Activated CD4-positive, alpha-beta T cell treated with anti-CD3 and anti-CD28 coated beads for 1 hour (primary cell): ENCODE measurements at places on chromosomes 11 and 22.

- no peak for DNase-seq
Observed at GRCh38 chr11:115221461-115222069, 282.6 kb downstream of the CADM1 start.

DNA sequence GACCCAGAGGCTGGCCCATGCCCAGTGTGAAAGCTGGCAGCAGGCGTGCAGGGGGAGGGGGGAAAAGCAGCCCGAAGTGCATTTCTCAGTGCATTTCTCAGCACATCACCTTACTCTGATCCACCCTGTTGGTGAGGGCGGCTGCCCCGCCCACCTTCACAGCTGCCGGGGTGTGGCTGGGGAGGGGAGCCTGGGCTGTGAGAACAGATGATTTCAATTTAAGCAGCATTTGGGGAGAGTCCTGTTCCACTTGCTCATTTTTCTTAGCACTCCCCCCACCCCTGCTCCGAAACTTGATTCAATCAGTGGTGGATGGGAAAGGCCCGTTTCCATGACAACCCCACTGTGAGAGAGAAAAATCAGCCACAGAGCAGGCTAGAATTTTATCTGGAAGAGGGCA is 84.8 kb downstream of the SNX19 start:
- DNase-seq = no peak

- DNase-seq = no peak
Observed at GRCh38 chr11:41458154-41458553, 1.3 kb downstream of the LRRC4C start.

GRCh38 chr22:44822534-44822933 is 70.2 kb downstream of the ARHGAP8 start:
- no peak for DNase-seq

DNA sequence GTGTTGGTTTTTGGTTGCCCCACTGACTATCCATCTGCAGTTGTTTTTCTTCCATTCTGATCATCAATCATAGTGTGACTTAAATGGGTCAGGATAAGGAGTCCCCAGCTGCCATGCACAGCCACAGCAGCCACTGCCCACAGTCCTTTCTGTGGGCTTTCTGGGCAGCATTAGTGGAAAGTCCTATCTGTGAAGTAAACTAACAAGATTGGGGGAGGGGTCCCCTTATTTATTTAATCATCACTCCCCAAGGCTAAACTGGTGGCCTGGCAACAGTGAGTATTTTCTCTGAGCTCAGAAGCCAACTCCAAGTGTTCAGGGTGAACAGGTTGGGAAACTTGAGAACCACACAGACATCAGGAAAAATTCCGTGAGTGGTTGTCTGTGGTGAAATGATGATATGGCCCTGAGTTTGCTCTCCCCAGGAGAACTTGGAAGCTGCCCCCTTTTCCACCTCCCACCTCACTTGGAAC is 145.0 kb downstream of the CCDC34 start:
- DNase-seq = no peak

DNA sequence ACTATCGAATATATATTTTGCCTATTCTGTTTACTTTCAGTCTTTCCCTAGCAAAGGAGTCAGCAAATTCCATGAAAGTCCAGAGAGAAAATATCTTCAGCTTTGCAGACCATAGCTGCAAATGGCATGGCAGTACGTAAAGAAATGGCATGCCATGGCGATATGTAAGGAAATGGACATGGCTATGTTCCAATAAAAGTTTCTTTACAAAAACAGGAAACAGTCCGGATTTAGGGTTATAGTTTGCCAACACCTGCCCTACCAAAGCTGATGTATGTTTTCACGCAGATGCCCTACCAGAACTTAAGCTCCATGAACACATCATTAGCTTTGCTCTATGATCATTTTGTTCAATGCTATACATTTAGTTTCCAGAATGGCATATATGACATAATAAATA is 19.5 kb downstream of the KIAA0930 start:
- no peak for DNase-seq

GRCh38 chr11:32562839-32563599 is 20.6 kb upstream of the EIF3M start:
- DNase-seq = no peak

- DNase-seq = no peak
Observed at GRCh38 chr22:26624803-26625202, 3.0 kb downstream of the CRYBA4 start.

DNA sequence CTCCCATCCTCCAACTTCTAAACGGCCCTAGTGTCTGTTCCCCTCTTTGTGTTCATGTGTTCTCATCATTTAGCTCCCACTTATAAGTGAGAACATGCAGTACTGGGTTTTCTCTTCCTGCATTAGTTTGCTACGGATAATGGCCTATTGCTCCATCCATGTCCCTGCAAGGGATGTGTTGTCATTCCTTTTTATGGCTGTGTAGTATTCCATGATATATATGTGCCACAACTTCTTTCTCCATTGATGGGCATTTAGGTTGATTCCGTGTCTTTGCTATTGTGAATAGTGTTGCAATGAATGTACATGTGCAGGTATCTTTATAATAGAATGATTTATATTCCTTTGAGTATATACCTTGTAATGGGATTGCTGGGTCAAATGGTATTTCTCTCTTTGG is 5.6 kb upstream of the SMIM38 start:
- no peak for DNase-seq

DNA sequence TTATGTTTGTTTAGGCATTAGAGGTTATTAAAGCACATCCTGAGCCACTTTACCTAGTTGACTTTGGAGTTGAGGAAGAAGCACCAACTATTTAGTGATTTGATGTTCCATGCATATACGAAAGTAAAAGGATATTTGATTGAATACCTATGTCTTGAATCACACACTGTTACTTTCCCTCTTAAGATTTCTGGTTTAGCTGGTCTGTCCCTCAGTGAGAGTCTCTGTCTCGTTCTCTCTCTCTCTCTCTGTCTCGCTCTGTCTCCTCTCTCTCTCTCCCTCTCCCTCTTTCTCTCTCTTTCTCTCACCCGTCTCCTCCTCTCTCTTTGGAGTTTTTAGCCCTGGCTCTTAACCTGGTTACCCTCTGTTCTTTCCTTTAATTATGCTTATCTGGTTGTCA is 11.0 kb downstream of the CTNND1 start:
- no peak for DNase-seq

DNA sequence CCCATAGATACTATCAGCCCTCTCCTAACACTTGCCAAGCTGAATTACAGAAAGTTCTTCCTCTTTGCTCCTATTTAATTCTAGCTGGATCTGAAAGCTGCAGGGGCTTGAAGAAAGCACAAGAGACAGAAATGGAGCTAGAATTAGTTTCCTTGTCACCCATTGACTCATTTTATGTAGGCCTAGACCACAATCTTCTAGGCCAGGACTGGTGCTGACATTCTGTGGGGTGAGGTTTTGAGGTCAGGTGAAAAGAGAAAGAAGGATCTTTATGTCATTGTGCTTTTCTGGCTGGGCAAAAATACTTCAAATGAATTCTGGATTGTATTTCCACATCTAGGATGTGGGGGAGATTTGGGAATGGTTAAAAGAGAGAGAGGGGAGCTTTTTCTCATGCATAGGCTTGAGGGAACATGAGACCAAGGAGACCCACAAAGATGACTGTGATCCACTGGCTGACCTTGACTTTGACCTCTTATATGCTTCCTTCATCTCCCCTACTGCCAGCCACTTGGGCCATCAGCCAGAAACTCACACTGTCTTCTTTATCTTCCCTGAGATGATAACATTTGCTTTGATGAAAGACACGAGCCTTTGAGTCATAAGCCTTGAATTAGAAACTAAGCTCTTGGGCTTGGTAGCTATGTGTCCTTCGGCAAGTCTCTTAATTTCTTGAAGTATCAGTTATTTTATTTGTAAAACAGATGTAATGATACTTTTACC is 274.9 kb upstream of the CADM1 start:
- no peak for DNase-seq

- DNase-seq = no peak
Observed at GRCh38 chr11:93845181-93846092, 5.0 kb downstream of the VSTM5 start.

GRCh38 chr11:67353317-67354074 is at the start of gene POLD4:
Gene POLD4, minus strand, starts transcription at chr11:67353546. Its CDS starts 147 bp downstream, at chr11:67353399.
- peak; percentile 92 for DNase-seq

DNA sequence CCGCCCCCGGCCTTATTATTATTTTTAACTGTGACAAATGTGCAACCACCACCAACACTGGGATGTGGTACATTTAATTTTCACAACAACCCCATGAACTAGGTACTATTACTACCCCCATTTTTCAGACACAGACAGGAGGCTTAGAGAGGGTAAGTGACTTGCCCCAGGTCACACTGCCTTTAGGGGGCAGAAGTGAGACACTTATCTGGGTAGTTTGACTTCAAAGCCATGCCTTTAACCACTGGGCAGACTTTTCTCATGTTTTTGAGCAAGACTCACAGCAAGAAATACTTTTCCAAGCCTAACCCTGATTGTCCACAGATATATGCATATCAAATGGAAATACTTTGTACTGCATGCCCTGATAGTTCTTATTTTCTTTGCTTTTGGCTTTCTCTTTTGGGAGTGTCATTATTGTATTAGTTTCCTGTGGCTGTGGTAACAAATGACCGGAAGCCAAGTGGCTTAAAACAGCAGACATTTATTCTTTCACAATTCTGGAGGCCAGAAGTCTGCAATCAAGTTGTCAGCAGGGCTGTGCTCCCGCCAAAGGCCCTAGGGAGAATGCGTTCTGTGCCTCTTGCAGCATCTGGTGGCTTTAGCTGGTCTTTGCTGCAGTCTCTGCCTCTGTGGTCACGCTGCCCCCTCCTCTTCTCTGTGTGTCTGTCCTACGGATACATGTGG is 110.8 kb downstream of the GRIK4 start:
- no peak for DNase-seq

DNA sequence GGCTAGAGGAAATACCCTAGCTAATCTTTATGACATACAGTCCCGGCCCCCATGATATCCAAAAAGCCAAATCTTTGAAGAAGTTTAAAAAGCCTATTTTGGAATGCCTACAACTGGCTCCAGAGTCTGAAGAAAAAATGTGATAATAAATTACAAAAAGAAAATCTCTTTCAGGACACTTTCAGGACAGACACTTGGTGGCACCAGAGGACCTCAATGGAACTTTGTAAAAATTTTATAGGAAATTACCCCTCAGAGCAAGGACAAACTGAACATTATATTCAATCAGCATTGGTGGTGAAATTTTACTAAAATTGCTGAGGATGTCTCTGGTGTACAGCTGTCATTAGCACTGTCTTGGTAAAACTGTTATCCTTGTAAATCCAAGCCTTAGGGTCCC is 81.0 kb downstream of the CCDC73 start:
- no peak for DNase-seq

GRCh38 chr11:6219359-6219758 is 14.0 kb downstream of the C11orf42 start:
- DNase-seq = no peak

- no peak for DNase-seq
Observed at GRCh38 chr22:24185501-24186351, 4.4 kb downstream of the SUSD2 start.

DNA sequence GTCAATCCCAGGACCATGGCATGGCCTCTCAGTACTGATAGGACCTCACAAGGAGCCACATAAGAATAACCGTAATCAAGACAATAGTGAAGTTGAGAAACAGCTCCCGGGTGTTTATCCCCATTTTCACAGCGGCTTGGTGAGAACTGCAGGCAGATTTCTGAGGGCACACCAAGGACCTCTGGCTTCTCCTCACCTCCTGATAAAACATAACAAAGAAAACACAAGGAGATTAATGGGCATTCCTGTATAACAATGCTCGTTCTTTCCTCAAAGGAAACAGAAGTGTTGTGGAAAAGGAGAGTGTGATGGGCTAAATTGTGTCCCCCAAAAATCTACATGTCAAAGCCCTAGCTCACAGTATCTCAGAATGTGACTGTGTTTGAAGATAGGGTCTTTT is 4.0 kb downstream of the SLN start:
- no peak for DNase-seq

DNA sequence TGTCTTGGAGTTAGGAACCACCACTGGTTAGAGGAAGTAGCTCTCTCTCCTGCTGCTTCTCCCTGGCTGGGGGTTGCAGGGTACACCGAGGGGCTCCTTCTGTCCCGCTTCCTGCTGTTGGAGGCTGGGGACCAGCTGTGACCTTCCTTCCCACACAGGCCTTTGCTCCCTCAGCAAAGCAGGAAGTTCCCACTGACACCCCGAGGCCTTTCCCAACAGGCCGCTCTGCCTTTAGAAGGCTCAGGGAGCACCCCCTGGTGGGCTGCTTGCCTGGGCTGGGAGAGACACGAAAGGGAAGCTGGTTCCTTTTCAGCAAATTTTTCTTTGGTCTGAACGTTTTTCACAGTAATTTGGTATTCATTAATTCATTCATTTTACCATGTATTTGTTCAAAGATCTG is 527.9 kb upstream of the B3GAT1 start:
- DNase-seq = no peak

GRCh38 chr11:102495161-102496042 is 35.1 kb downstream of the MMP7 start:
- DNase-seq = no peak

GRCh38 chr11:44305470-44306051 is 4.4 kb downstream of the ALX4 start:
- no peak for DNase-seq

DNA sequence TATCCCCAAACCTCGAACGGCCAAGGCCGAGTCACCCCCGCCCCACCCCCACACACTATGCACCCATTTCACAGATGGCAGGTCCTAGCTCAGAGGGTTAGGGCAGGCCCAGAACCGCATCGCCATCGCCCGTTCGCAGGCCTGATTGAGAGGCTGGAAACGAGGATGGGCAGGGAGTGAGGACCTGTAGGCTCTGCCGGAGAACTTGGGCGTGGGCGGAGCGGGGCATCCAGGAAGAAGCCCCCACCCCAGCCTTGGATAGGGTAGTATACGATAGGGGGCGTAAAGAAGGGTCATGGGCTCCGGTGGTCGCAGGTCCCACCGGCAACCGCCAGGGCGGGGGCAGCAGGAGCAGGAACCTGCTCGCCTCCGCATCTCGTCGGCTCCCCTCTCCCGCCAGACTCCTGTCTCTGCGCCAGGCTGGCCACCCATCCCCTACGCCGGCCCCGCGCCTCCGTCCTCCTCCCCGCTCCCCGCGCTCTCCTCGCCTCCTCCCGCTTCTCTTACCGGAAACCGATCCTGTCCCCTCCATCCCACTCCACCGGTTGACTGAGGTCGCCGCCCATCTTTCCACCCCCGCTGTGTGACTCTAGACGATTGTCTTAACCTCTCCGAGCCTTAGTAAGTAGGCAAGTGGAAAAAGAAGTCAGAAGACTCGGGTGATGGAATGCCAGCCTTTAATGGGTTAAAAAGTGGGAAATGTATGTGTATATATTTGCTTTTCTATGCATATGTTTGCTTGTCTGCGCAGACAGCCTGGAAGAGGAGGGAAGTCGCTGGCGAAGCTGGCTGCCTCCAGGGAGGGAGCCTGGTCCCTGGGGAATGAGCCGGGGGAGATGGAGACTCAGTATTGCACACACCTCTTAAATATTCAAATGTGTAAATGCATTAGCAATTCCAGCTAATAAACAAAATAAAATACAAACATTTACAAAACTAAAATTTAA is 52.8 kb downstream of the CYTH4 start:
- no peak for DNase-seq

DNA sequence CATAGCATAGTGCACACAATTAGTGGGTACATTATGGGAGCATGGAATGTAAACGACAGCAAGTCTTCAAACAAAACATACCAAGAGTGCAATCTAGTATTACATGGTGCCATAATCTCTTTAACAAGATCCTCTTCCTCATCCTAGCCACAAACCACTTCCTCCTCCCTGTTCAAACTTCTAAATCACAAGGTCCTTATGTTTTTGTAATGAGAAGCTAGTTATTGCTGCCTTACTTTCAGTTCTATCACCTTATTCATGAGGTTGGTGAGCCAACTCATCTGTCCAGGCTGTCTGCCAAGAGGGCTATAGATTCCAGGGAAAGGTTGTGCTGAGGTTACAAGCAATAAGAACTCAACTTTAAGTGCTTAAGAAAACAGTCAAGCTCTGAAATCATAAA is 195.4 kb upstream of the ARHGAP20 start:
- DNase-seq = no peak
